Inflammatory macrophage (primary cell): ENCODE measurements at places on chromosomes 12 and 14.

DNA sequence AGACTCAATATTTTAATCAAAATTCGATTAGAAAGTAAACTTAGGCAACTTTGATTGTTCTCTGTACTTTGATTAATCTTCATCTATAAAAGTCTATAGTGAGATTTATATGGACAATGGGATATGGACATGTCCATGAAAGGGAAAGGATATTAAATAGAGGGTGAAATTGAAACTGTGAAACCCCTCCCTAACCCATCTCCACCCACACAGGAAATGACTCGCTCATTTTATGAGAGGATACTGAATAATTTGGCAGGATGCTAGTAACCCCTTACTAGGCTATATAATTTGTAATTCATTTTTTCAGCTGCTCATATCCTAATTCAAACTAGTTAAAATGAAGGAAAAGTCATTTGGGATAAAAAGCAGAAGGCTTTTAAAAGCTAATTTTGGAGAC lies 328.0 kb upstream of the ATP2B1 start:
- no peak for DNase-seq

- DNase-seq, result no peak
Observed at GRCh38 chr14:51879170-51879569, 18.8 kb downstream of the GNG2 start.

DNA sequence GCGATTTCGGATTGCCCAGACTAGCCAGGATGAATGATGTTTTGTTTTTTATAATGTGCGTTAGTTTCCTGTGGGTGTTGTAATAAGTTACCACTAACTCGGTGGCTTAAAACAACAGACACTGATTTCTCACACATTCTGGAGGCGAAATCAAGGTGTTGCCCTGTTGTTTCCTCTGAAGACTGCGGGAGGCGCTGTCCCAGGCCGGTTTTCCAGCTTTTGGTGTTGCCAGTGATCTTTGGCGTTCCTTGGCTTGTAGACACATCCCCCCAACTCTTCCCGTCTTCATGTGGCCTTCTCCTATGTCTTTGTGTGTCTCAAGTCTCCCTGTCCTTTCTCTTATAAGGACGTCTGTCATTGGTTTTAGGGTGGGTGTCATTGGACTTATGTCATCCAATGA lies 267.7 kb downstream of the AACS start:
- DNase-seq, result no peak

DNA sequence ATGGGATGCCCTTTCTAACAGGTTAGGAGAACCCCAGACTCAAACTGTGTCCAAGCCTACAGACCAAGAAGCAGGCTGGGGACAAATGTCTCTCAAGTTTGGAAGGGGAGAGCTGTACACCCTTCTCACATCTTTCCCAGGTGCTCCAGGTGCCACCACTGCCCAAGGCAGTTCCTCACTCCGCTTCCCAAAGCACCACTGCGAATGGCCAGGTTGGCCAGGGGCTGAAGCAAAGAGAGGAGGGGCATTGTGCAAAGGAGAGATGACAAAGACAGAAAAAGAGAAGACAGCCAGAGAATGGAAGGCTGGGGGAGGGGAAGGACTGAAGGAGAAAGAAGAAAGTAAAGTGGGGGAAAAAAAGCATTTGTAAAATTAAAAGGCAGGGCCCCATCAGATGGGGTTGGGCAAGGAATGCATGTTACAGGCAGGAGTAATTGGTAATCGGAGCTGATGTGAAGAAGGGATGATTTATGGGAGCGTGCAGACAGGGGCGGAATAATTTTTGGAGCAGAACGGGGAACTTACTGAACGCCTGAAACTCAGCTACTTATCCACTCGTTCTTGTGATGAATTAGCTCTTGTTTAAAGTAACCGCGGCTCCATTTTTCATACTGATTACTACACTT lies 165.8 kb downstream of the ESRRB start:
- DNase-seq, result no peak

DNA sequence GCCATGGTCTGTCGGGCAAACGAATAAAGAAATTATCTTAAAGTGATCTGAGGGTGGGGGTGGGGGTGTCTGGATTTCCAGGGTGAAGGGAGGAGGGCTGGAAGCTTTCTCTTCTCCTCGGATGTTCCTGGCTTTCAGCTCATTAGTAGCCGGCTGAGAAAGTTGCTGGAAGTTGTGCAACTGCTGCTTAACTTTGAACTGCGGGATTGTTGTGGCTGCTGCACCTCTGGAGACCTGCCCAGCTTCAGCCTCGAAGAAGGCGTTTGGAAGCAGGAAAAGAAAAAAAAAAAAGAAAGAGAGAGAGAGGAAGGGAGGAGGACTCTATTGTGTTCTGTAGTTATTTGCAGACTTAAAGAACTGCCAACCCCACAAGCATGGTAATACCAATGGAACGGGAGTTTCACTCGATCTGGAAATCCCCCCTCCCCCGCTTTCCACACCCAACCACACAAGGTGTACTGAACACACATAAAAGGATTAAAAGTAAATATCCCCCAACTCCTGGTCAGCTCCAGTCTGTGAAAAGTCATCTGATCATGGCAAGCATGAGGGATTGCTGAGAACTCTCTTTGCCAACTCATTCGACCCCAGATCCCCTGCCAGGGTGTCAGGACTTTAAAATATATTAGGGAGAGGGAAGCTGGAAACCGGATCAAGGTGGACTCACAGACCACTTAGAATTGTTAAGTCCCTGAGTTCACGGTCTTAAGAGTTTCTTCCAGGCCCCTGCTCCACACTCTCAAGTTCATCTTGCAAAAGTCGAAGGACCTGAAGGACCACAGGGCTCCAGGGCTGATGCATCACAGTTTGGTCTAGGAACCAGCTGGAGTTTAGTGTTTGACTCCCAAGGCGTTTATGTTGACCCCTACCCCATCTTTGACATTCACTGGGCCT lies at the start of gene RASSF9:
Gene RASSF9 (minus strand): TSS at position 213 of the 894 bp plus-strand sequence. CDS start 208 bp downstream, at position 5.
- no peak for DNase-seq

DNA sequence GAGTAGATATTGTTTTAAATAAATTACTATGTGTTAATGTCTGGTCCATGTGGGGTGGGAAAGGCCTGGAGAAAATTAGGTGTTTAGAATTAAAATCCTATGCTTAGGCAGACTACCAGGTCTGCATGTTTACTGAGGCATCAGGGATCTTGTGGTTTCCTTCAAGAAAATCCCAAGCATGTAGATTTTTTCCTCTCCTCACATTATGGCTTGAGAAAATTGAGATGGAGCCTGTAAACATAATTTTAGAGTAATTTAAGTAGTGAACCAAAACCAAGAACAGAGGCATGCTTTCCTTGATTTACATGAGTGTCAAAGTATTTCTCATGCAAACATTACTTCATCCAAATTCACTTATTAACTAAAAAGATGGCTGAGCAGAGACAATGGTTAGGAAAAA lies 823.7 kb downstream of the AACS start:
- DNase-seq, result no peak

- no peak for DNase-seq
Observed at GRCh38 chr12:116806845-116807440, 68.8 kb downstream of the RNFT2 start.

DNA sequence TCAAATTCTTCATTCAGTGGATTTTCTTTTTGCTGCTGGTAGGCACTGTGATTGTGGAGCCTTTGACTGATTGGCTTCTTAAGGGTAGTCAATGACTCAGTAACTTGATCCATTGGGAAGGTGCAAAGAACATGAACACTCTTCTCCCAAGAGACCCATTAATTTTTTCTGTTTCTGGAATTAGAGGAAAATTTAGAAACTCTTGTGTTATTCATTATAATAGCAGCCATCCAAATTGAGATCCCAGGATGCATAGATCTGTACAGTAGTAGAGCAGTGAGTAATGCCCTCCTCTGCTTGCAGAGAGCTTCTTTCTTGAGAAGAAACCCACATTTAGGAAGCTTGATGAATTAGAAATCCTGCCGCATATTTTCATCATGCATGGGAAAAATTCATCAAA lies 63.9 kb downstream of the MYRFL start:
- DNase-seq, result no peak

DNA sequence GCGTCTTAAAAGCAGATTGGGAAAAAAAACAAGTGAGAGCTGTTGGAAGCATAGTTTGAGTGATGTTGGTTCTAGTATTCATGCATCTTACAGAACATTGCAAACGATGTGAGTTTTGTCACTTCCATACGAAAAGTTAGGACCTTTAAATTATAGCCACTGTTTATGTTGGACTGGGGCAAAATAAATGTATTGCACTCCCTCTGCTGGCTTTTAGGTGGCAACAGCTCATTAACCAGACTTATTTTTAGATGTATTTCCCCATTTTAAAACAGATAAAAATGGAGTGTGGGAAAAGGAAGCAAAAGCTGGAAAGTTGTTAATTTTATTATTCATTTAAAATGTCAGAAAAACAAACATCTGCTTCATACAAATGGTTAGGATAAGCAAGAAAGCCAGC lies 111.9 kb downstream of the LGR5 start:
- DNase-seq, result peak; percentile 15

DNA sequence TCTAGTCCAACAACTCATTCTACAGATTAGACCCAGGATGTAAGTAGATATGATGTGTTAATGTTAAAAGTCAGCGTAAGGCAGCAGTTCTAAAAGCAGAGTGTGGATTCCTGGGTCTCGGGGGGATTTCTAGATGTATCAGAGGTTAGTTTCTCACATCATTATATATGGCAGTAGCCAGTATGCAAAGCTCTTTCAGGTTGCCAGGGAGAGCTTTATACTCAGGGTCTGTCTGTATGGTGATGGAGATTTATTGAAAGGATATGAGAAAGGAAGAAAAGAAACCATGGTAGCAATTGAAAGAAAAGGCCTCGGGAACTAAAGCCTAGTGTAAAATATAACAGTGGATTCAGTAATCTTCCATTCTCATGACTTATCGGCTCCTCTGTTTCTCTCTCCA lies 26.2 kb upstream of the PAWR start:
- DNase-seq, result no peak

GRCh38 chr14:101808020-101808641 lies 46.6 kb downstream of the PPP2R5C start:
- DNase-seq, result no peak

GRCh38 chr14:68018598-68018997 lies 199.0 kb downstream of the RAD51B start:
- no peak for DNase-seq

- no peak for DNase-seq
Observed at GRCh38 chr12:111074965-111075364, 154.6 kb upstream of the MYL2 start.

- DNase-seq, result no peak
Observed at GRCh38 chr14:96263347-96264199, 7.6 kb downstream of the BDKRB1 start.

DNA sequence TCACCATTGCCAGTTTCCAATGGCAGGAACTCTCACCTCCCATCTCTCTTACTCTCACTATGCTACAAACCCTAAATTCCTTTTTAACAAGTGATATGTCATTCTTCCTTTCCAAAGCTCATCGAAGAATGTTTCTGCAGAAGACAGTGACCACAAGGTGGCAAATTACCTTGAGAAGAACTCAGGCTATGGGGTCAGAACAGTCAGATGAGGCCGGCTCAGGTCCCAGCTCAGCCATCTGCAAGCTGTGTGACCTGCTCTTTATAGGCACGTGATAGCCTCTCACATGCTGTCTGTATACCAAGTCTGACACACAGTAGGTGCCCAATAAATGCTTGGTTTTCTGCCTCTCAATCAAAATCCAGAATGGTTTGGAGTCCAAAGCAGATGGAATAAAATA lies 80.7 kb downstream of the FOXN3 start:
- DNase-seq, result no peak

DNA sequence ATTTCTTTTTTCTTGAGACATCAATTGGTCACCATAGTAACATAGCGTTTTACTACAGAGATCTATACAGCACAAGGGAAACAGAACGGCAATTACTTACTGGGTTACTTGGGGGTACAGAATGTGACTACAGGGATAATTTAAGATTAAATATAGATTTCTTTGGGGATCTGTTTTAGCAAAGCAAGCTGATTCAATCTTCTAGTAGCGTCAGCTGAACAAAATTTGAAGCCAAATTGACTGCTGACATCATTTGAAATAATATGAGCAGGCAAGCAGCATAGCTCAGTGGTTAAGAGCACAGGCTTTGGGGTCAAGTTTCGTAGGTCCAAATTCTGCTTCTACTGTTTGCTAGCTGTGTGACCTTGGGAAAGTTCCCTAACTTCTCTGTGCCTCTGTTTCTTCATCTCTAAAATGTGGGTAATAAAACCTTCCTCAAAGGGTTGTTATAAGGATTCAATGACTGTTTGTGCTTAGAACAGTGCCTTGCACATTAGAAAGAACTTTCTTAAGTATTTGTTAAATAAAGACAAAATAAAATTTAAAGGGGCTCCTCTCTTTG lies 12.8 kb downstream of the GPR19 start:
- no peak for DNase-seq

DNA sequence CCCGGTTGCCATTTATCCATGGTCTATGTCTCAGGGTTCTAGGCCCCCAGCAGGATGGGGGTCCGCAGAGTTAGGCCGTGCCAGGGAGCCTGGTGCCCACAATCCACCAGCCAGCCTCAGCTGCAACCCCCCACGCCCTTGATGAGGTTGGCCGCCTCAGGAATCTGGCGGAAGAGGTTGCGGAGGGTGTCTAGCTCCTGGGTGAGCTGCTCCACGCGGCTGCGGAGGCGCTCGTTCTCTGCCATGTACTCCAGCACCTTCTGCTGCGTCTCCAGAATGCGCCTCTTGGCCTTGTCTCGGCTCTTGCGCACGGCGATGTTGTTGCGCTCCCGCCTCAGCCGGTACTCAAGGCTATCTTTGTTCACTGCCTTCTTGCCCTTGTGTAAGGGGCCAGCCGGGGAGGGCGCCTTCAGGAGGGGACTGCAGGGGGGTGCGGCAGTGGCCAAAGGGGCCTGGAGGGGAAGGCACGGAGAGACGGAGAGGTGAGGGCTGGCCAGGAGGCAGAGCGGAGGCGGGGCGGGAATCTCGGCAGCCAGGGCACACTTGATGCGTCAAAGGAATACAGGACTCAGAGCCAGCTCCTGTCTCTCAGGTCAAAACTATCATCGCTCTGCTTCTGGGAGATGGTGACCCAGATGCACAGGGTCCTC lies 1.6 kb downstream of the CEBPE start:
- no peak for DNase-seq

GRCh38 chr12:39235990-39236767 lies 206.7 kb downstream of the KIF21A start:
- no peak for DNase-seq

DNA sequence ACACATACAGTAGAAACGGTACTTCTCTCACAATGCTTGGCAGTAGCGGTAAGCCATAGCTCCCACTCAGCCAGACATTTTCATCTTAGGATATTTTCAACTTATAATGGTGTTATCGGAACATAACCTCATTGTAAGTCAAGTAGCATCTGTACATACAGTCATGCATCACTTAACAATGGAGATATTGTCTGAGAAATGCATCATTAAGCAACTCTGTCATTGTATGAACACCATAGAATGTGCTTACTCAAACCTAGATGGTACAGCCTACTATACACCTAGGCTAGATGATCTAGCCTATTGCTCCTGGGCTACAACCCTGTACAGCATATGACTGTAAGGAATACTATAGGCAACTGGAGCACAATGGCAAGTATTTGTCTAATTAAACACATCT lies 40.8 kb downstream of the RPS6KA5 start:
- DNase-seq, result no peak

DNA sequence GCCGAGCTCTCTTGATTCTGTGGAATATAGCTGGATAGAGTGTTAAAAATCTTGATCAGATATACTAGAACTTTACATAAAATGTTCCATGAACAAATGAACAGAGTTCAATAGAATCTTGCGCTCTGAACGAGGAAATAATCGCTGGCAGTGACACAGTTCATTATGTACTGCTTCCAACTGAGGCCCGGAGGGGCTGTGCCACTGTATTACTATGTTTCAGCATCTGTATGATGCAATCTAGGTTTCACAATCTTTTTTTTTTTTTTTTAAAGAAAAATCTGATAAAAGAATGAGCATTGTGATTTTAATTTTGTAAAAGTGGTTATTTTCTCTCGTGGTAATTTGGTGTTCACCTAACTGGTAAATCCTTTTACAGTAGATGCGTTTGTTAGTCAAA lies 77.2 kb downstream of the FERMT2 start:
- DNase-seq, result peak; percentile 17
